ENCODE measurements at places on chromosomes 12 and 14. TPM values are rescaled to one million over a fixed set of nuclear protein-coding genes. Genes with fewer than 3 reads are reported as not detected.
A peak's percentile ranks its signal among the peaks of the same experiment; 100 is the strongest.

TEX52 gene
- not detected for polyA plus RNA-seq

DNA sequence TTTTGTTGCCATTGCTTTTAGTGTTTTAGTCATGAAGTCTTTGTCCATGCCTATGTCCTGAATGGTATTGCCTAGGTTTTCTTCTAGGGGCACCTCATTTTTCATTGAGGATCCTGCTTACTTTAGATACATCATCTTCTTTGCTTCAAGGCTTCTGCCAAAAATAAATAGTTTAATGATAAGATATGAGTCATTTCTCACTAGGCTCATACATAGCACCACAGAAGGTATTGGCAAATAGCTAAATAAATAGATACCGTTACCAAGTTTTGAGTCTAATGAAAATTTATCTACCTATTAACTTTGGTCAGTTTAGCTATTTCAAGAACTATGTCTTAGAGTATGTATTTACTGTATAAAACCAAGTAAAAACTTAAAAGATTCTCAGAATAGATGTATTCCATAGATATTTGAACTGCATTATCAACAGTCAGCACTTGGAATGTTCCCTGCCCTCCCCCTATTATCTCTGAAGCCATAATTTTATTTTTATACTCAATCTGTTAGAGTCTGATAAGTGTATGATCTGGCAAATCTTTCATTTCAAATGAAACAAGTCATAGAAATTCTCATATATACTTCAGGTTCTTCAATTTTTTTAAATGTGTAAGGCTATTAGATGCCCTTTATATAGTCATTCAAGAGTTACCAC, 310.2 kb downstream of the CCDC91 start:
- DNase-seq: peak; percentile 62

DNA sequence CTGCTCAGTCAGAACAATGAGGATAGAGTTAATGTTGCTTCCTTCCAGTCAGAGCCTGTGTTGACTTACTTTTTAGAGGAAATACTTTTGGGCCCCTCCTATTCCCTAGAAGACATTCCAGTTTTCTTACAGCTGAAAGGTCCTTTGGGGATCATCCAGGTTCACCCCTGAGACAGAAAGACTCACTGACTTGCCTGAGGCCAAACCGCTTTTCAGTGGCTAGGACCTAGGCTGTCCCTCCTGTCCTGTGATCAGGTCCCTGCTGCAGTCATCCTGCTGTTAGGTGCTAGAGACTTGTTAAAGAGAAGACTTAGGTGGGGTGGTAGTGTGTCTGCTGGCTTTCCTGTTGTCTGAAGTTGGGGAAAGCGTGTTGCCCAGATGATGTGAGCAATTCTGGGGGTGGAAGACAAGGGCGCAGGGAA, 39.6 kb downstream of the SUSD6 start:
- DNase-seq: no peak

CLEC1B gene
- not detected for polyA plus RNA-seq

DNA sequence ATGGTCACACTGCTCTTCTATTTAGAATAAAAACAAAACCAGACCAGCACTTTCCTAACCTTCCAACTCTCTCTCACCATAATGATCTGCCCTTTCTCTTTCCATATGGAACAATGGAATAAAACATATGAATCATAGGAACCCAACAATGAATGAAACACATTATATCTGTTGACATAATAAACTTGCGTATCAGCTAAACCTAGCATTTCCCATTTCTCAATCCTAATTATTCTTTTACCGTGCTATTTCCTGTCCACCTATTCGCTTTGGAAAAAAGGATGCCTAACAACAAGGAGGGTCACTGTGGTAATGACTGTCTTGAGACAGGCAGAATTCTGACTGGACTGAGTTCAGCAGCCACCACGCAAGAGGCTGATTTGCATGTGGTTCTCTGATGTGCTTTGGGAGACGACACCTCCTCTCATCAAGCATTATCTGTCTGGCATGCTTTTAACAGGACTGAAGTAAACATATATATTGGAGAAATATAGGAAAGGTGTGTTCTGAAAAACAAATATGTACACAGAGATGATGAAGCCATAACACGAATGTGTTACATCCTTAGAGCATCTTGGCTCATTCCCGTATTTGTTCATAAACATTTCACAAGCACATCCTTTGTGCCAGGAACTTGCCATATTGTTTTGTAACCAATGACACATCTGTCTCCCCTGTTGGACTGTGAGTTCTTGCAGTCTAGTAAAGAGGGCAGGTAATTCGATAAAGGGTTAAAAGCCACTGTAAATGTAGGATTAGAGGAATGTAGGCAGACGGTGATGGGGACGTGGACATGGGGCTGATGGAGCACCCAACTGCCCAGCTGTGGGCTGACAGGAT, 87.7 kb downstream of the PTPRB start:
- DNase-seq: no peak

GRCh38 chr12:57237596-57237931, 8.1 kb downstream of the SHMT2 start:
- no peak for DNase-seq

DNA sequence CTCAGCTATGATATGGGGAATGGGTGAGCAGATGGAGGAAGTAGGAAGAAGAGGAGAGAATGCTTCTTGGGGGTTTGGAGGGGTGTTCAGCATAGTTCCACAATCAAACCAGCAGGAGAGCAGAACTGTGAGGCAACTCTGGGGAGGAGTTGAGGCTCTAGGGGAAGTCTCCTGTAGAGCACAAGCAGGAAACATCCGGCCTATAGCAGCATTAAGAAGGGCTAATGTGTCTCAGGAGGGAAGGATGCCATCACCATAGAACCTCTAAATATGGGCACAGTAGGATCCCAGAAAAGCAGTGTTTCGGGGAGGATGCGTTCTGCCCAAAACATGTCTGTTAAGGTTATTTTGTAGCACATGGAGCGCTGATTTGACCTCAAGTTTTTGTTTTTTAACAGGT, 8.4 kb upstream of the SALL2 start:
- no peak for DNase-seq

MIP gene
- not detected for polyA plus RNA-seq

DNA sequence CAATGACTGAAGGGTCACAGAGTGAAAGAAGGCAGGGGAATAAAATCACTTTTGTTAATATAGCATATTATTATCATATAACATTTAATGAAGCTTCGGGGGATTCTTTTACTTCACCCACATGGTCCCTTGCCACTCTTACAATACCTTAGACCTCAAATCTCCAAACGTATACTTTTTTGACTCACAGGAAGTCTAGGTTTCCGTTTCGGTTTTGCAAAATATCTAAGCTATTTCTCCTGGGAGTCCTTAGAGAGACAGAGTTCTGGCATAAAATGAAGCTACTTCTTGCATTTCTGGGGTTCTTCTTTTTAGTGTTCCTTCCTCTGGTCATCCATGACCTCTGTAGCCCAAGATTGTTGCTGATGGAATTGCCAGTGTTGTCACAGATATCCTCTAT, 590.5 kb upstream of the ATP2B1 start:
- DNase-seq: no peak

DNA sequence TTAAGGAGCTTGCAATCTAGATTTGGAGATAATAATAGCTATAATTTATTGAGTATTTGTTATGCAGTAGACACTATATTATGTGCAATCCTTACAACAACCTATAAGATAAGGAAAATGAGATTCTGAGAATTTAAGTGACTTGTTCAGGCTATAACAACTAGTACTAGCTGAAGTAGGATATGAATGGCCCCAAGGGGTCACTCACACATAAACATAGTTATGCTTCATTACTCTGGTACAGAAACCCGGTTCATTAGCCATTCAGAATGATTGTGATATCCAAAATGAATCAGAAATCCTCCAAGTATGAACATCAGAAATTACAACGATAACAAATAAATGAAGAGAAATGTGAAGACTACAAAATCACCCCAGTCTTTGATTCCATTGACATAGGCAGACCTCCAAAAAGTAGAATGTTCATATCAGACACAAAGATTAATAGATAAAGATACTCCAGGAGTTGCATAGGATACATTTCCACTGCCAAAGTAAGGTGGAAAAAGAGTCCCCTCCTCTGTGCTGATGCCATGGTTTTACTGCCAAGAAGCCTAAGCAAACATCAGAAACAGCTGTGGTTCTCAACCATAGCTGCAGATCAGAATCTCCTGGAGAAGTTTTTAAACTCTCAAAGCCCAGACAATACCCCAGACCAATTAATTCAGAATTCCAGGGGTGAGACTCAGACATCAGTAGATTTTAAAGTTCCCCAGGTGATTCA, 8.6 kb upstream of the NID2 start:
- DNase-seq: peak; percentile 39

SAMD15 gene
- polyA plus RNA-seq: 0.68 TPM

GRCh38 chr14:61492474-61492873, 171.1 kb downstream of the PRKCH start:
- DNase-seq: no peak

GRCh38 chr12:49187184-49187583, 1.7 kb downstream of the TUBA1A start:
- peak; percentile 61 for DNase-seq

DLK1 gene
- polyA plus RNA-seq: not detected

DNA sequence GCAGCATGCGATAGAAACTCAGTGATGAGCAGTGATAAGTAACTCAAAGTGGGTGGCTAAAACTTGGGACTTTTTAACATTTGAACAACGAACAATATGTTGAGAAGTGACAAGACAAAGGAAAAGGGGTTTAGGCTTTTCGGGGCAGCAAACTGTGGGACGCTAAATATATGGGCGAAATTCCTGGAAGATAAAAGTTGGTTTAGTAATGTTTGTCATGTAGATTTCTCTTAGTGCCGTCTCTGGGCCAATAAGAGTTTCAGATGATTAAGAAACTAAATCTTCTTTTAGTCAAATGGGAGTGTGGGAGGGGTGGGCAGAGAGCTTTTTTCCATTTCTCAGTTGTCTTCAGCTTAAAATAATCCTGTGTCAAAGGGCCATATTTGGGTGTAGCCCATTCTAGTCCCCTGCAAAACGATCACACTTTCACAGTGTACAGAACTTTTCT, 41.7 kb upstream of the FUT8 start:
- no peak for DNase-seq

WNT1 gene
- polyA plus RNA-seq: not detected

- no peak for DNase-seq
These were observed 64.7 kb downstream of the MAP3K9 start for GRCh38 chr14:70744641-70745040.

FAM181A gene
- polyA plus RNA-seq: not detected

SERPINA9 gene
- polyA plus RNA-seq: 0.09 TPM

All from IMR-90 (cell line).